ENCODE measurements at places on chromosomes 11 and 22.

DNA sequence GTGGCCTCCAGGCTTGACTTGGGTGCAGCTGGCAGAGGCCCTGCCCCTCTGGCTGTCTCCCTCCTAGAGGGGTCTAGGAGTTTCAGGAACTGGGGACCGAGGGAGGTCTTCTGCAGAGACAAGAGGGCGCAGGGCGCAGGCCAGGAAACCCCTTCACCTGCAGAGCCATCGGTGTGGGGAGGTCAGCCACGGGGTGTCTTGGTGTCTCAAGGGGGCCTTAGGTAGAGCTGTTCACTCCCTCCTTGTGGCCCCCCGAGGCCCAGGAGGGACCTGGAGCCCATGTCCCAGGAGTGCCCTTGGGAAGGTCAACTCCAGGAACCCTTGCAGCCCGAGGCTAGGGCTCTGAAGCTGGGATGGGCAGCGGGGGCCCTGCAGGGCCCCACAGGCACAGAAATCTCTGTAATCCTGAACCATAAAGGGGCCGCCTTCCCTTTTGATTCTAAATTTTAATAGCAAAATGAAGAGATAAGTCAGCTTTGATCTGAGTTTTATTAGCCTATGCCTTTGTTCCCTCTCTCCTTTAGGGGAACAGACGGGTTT, 31.4 kb upstream of the TH start:
- DNase-seq, result no peak

DNA sequence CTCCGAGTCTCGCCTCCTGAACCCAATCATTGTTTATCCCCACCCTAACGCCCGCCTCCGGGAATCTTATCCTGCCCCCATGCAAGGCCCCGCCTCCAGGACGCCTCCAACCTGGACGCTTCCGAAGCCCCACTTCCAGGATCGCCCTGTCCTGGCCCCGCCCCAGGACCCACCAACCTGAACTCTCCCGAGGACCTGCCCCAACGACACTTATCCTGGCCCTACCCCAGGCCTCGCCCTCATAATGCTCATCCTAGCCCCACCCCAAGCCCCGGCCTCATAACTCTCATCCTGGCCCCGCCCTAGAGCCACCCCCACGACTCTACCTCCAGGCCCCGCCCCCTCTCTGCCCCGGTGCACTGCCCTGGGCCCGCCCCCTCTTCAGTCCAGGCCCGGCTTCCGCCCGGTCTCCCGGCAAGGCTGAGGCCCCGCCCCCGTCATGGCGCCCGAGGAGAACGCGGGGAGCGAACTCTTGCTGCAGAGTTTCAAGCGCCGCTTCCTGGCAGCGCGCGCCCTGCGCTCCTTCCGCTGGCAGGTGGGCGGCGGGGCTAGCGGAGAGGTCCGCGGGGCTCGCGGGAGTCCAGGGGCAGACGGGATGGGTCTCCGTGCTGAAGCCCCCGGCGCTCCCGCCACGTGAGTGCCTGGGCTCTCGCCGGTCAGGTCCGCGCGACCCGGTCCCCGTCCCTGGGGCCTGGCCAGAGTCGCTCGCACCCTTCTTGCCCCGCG, 45.7 kb upstream of the DEFB108B start:
- no peak for DNase-seq

GRCh38 chr11:24636291-24636629, 139.4 kb downstream of the LUZP2 start:
- no peak for DNase-seq

- no peak for DNase-seq
Measured at GRCh38 chr11:13052130-13052571, 43.0 kb downstream of the RASSF10 start.

DNA sequence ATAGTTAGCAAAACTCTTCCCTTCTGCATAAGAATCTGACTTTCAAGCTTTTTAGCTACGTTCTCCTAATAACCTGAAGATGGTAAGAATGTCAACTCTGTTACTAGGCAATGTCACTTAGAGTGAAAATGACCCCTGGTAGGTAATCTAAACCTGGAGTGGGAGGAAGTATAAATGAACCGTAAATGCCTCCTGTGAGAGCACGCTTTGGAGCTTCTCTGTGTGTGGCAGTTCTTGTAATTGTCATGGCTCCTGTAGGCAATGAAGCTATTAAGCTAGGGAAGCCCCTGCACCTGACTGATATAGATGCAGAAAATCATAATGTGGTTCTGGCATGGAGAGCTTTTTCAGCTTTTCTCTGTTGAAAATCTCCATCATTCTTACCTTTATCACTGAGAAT, 29.4 kb downstream of the CALCA start:
- no peak for DNase-seq

DNA sequence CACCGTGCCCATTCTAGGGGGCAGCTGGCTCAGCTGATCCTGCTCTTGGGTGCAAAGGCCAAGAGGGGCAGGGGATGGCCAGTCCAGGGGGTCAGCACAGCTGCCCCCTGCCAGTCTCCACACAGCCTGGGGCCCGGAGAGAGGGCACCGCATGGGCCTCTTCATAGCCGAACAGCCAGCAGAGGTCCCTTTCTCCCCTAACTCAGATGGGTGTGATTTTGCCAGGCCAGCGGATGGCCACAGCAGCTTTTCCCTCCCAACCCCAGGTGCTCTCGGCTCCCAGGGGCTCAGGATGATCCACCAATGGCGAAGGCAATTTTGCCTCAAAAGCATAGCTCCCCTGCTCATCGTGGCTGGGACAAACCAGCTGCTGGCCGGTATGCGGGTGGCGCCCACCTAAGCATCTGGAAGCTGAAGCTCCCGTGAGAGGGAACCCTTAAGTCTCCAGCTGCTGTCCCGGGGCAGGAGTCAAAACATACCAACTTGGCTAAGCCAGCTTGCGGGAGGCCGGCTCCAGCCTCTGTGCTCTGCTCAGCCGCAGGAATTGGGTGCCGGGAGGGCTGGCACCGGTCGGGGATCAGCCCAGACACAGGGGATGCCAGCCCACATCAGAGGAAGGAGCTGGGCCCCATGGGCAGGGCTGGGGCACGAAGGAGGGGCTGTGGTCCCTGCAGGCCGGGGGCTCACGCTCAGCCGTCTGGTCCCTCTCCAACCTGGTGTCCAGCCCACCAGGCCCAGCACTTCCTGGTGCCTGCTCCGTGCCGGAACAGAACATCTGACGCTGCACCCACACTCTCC, 30.5 kb upstream of the GNB1L start:
- no peak for DNase-seq

DNA sequence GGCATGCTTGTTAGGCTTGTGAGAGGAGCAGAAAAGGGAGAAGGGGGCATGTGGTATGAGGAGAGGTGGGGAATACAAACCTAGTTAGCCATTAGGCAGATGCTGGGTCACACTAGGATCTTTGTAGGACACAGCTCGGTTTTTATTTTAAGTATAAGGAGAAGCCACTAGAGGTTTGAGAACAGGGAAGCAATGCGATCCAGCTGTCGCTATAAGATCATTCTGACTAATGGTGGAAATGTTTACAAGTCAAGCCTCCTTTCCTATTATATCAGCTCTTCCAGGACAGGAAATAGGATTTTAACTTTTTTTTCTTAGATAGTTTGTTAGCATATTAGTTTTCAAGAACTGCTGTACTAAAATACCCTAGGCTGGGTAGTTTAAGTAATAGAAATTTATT, 609.9 kb downstream of the INSC start:
- DNase-seq, result no peak

DNA sequence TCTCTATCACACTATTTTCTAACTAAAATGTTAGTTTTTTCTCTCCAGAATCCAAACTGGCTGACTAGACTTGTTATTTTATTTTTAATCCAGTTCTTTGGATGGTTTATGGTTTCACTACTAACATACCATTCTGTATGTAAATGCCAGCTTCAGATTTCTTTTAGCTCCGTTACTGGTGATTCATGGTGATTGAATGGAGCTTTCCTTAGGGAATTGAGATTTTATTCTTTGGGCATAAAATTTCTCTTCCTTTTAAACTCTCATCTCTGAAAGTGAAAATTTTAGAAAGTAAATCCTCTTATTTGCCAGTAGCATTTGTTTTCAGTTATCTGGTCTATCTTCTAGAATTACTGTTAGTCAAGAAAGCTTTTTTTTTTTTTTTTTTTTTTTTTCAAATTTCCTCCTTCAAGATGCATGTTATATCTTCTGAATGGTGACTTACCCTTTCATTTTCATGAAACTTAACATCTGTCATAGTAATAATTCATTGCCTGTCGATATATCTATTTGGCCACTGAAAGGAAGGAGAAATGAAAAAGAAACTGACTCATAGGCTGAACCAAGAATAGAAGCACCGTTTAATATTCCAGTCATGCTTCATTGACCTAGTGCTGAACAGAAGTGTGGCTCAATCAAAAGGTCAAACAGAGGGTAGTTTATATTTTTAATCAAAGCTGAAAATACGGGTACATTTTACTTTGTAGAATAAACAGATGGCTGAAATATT, 6.4 kb downstream of the ENDOD1 start:
- DNase-seq, result no peak

GRCh38 chr11:119029069-119029339, 1.7 kb downstream of the SLC37A4 start:
- no peak for DNase-seq

DNA sequence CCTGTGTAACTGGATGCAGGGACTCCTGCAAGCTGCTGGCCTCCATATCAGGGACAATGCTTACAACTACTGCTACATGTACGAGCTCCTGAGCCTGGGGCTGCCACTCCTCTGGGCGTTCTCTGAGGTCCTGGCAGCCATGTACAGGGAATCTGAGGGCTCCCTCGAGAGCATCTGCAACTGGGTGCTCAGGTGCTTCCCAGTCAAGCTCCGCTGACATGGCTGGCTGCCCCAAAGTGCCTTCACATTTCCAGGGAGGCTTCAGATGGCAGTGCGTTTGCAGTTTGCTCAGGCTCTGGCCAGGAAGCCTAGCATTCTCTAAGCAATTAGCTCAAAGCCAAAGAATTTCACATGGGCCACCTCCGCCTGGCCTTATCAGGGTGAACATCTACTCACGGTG, 117.4 kb upstream of the PARVA start:
- no peak for DNase-seq

DNA sequence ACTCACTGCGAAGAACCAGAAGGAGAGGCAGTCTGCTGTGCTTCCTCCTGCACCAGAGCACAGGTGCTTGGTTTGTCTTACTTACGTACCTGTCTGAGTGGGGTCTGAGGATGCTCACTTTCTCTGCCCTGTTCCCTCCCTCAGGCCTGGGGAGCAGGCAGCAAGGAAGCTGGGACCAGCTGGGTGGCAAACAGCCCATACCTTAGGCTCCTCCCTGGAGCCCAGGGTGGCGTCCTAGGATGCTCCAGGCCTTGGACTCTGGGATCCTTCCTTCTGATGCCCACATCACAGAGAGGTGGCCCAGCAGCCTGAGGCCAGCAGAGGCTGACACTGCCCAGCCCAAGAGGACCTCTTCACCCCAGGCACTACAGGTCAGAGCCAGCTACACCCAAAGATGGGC, 593.2 kb downstream of the BRD1 start:
- no peak for DNase-seq

DNA sequence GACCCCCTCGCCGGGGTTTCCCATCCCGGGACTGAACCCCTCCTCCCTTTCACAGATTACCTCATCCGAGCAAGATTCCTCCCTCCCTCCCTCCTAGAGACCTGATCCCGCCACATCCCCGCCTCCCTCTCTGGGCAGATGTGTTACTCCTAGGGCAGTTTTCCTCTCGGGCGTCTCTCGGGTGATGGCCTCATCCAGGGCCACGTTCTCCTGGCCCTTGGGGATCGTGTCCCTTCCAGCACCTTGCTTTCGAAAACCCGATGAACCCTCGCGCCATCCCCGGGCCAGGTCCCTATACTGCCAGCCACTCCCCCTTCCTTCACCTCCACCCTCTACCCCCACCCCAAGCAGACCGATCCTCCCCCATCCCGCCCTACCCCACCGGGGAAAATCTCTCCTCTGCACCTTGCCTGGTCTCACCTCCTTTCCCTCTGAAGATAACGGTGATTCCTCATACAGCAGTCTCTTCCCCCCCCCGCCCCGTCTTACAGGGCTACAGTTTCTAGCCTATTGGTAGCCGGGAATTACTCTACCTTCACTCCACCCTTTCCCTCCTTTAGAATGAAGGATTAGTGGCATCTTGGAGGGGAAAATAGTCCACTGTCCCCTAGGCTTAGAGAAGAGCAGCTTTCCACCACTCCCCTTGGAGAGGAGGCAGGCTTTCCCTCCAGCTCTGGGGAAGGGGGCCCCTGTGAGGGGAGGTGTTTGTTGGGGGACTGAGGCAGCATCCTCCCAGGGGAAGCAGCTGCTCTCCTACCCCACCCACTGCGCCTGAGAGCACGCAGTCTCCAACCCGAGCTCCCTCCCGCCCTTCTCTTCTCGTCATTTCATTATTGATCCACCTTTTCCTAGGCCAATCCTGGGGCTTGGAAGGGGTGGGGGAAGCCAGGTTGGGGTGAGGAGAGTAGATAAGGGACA, 1.2 kb downstream of the KMT2A start:
- no peak for DNase-seq

- DNase-seq, result no peak
Measured at GRCh38 chr11:9753021-9753420, 89.1 kb downstream of the SWAP70 start.

GRCh38 chr22:36086170-36086490, 57.5 kb upstream of the RBFOX2 start:
- no peak for DNase-seq

GRCh38 chr11:112412383-112412782, 151.7 kb upstream of the PLET1 start:
- DNase-seq, result no peak

- no peak for DNase-seq
Measured at GRCh38 chr22:27724709-27725108, 76.8 kb downstream of the MN1 start.

GRCh38 chr11:47592970-47593369, 1.2 kb downstream of the C1QTNF4 start:
- DNase-seq, result no peak

- DNase-seq, result no peak
Measured at GRCh38 chr11:96193745-96194443, 149.1 kb downstream of the MAML2 start.

GRCh38 chr22:48980918-48981317, 846.8 kb downstream of the BRD1 start:
- no peak for DNase-seq

DNA sequence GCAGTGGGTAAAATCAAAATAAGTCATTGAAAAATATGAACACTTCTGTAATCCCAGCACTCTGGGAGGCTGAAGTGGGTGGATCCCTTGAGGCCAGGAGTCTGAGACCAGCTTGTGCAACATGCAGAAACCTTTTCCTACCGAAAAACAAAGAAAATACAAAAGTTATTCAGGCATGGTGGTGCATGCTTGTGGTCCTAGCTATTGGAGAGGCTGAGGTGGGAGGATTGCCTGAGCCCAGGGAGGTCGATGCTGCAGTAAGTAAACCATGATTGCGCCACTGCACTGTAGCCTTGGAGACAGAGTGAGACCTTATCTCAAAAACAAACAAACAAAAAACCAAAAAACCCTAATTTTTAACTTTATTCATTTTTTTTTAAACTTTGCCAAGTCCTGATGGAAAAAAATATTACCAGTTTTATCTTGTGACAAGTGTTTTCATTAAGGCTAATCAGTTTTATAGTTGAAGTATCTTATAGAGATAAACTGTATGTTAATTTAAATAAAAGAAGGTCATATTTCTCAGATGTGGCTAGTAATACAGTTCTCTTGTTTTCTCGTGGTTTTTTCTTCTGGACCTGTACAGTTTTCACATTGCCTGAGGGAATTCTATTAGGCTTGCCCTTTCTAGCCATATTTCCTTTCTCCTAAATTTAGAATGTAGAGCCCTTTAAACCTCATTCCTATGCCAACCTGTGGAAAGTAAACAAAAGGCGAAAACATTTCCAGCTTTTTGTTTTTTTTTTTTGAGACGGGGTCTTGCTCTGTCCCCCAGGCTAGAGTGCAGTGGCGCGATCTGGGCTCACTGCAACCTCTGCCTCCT, 9.4 kb downstream of the HIPK3 start:
- DNase-seq, result peak; percentile 29

- DNase-seq, result no peak
Measured at GRCh38 chr11:101292661-101293240, 163.1 kb upstream of the PGR start.

- no peak for DNase-seq
Measured at GRCh38 chr11:90795746-90796145, 572.9 kb upstream of the CHORDC1 start.
